K562 (cell line): ENCODE measurements at places on chromosomes 11 and 22. TPM values are rescaled to one million over a fixed set of nuclear protein-coding genes. Genes with fewer than 3 reads are reported as not detected.

- no peaks in the 10 kb centered on the region for H3K27me3 ChIP-seq
- no peak for DNase-seq
- no peak overlapping the region for H3K4me3 ChIP-seq
- H3K27ac ChIP-seq, result no peak overlapping the region
- H3K36me3 ChIP-seq, result no peaks in the 10 kb centered on the region
Observed at GRCh38 chr11:28606930-28607329, 498.7 kb downstream of the METTL15 start.

Gene OR51B4
- 22.8 and 32.9 TPM in 2 replicates for polyA plus RNA-seq

Gene RFPL3
- polyA plus RNA-seq, result not detected in 2 replicates

Gene WT1
- polyA plus RNA-seq, result 19.9 and 20.0 TPM in 2 replicates

DNA sequence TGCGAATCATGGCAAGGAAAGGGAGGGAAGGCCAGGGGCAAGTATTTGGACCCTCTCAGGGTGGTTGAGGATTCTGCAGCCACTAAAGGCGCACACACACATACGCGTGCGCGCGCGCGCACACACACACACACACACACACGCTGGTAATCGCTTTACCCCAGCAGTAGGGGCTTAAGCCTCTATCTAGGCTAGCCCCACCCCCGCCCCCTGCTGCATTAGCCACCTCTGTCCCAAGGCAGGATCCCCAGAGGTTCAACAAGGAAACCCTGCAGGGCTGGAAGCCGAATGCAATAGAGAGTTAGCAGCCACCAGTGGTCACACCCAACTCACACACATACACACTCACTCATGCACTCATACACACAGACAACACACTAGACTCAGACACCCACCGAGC, 28.6 kb upstream of the ELFN2 start:
- DNase-seq, result no peak
- H3K27me3 ChIP-seq, result no peaks in the 10 kb centered on the region; the same call in 2 of the 3 replicates
- H3K4me1 ChIP-seq, result peaks cover 8% of the 10 kb centered on the region; the same call in 2 of the 3 replicates

DNA sequence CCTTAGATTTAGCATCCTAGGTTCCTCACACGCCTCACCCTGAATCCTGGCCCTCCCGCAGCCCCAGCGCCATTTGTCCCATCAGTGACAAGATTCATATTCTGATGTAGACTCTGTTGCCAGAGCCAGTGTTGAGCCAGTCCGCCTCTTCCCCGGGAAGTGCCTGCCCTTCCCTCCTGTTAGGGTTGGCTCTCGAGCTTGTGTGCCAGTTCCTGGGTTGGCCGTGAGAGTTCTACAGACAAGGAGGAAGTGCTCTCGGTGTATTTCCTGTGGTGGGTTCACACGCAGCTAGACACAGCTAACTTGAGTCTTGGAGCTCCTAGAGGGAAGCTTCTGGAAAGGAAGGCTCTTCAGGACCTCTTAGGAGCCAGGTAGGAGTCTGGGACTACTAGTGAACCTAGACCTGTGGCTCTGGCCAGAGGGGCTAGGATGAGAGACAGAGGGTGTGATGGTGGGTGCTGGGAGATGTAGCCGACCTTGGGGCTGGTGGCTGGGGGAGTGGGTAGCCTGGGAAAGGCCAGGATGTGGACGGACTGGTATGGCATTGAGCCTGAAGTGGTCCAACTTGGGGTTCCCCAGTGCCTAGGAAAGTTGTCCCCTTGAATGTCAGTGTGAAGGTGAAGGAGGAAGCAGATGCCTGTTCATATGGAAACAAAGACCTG, at the start of gene IL18BP:
IL18BP (plus strand) TSS at position 261 of the 662 bp plus-strand sequence. CDS start 1,076 bp downstream, outside the sequence.
- peaks cover 73% of the 10 kb centered on the region for H3K4me1 ChIP-seq
- peaks cover 59% of the 10 kb centered on the region; the same call in 2 of the 3 replicates for H3K36me3 ChIP-seq
- no peak for DNase-seq

GRCh38 chr11:26780376-26781085, 58.7 kb upstream of the SLC5A12 start:
- no peak overlapping the region for H3K27ac ChIP-seq
- H3K36me3 ChIP-seq, result no peaks in the 10 kb centered on the region
- H3K4me1 ChIP-seq, result no peaks in the 10 kb centered on the region
- no peak overlapping the region for H3K4me3 ChIP-seq

GRCh38 chr11:134250675-134251074, 2.5 kb downstream of the THYN1 start:
- peaks cover 3% of the 10 kb centered on the region for H3K4me1 ChIP-seq
- H3K27ac ChIP-seq, result no peak overlapping the region
- no peaks in the 10 kb centered on the region for H3K27me3 ChIP-seq
- H3K36me3 ChIP-seq, result peaks cover 58% of the 10 kb centered on the region

DNA sequence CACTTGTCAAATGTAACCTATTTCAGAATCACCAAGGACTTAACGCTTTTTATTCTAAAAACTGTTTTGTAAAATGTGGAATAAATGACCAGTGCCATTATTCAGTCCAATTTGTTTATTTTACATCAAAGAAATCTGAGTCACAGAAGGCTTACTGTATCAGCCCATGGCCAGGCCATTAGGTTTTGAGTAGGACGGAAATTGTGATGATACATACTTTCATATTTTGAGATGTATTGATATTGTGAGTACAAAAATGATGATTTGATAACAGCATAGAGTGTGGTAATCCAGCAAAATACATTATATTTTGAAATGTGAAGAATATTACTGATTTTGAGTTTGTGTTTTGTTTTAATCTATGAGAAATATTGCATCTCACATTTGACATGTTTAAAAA, 81.1 kb downstream of the PIWIL3 start:
- no peaks in the 10 kb centered on the region for H3K27me3 ChIP-seq
- no peaks in the 10 kb centered on the region; the same call in 2 of the 3 replicates for H3K4me1 ChIP-seq
- no peak overlapping the region for H3K27ac ChIP-seq
- no peak overlapping the region for H3K4me3 ChIP-seq

DNA sequence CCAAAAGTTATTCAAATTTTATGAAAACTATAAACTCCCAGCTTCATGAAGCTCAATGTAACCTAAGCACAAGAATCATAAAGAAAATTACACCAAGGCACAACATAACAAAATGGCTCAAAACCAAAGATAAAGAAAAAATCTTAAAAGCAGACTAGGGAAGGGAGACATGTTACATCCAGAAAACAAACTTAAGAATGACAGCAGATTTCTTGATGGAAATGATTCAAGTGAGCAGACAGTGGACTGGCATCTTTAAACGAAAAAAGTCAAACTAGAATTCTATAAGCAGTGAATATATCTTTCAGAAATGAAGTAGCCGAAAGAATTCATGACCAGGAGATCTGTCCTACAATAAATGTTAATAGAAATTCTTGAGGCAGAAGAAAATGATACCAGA, 75.6 kb downstream of the SHANK2 start:
- no peaks in the 10 kb centered on the region for H3K4me1 ChIP-seq
- H3K4me3 ChIP-seq, result no peak overlapping the region
- no peak for DNase-seq
- no peak overlapping the region for H3K27ac ChIP-seq

Gene NDUFS8
- 241 and 257 TPM in 2 replicates for polyA plus RNA-seq

Gene RTN4R
- polyA plus RNA-seq, result 1.2 and 2.3 TPM in 2 replicates

DNA sequence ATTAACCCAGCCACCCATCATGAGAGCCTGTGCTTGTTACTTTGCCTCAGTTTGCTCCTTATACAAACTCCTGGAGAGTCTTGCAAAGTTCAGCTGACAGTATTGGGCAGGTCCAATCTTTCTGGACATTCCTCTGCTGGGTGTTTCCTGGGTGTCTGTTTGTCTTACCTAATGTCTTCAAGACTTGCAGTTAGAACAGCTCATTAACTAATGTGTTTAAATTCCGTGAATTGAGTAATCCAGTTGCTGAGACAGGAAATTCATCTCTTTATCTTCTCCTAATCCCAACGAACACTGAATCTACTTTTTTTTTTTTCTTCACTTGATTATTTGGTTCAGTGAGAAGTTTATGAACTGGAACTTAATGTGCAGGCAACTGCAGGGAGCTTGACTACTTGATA, 20.6 kb downstream of the BCO2 start:
- DNase-seq, result no peak
- no peaks in the 10 kb centered on the region for H3K4me1 ChIP-seq
- no peaks in the 10 kb centered on the region for H3K27me3 ChIP-seq
- H3K4me3 ChIP-seq, result no peak overlapping the region
- H3K36me3 ChIP-seq, result no peaks in the 10 kb centered on the region
